ENCODE measurements at places on chromosomes 3 and 15.

DNA sequence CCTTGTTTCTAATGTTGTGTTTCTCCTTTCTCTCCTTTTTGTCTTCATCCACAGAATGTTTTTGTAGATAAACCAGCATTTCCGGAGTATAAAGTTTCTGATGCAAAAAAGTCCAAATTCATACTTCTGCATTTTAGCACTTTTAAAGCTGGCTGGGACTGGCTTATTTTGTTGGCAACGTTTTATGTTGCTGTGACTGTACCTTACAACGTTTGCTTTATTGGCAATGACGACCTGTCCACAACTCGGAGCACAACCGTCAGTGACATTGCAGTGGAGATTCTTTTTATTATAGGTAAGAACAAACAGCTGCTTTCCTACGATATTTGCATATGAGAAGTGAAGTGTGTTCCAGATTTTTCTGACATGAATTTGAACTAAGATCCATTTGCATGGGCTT, 199.4 kb downstream of the KCNH8 start:
- no peak for DNase-seq

- no peak for DNase-seq
Observed at GRCh38 chr15:66680502-66680901, 21.5 kb upstream of the SMAD6 start.

DNA sequence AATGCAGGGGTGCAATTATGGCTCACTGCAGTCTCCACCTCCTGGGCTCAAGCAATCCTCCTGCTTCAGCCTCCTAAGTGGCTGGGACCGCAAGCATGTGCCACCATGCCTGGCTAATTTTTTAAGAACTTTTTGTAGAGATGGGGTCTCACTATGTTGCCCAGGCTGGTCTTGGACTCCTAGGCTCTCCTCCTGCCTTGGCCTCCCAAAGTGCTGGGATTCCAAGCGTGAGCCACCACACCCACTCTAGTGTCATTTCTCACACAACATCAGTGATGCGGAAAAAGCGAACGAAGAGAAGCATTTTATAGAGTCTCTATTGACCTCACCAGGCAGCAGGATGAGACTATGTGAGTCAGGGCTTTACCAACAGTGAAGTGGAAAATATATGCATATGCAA, 137.7 kb downstream of the PLD1 start:
- DNase-seq = no peak

GRCh38 chr15:30984118-30984517, 7.3 kb downstream of the MTMR10 start:
- DNase-seq = no peak

- peak; percentile 22 for DNase-seq
Observed at GRCh38 chr15:66703540-66703941, 1.5 kb downstream of the SMAD6 start.

- peak; percentile 62 for DNase-seq
Observed at GRCh38 chr3:66138336-66139313, 82.2 kb upstream of the SLC25A26 start.

DNA sequence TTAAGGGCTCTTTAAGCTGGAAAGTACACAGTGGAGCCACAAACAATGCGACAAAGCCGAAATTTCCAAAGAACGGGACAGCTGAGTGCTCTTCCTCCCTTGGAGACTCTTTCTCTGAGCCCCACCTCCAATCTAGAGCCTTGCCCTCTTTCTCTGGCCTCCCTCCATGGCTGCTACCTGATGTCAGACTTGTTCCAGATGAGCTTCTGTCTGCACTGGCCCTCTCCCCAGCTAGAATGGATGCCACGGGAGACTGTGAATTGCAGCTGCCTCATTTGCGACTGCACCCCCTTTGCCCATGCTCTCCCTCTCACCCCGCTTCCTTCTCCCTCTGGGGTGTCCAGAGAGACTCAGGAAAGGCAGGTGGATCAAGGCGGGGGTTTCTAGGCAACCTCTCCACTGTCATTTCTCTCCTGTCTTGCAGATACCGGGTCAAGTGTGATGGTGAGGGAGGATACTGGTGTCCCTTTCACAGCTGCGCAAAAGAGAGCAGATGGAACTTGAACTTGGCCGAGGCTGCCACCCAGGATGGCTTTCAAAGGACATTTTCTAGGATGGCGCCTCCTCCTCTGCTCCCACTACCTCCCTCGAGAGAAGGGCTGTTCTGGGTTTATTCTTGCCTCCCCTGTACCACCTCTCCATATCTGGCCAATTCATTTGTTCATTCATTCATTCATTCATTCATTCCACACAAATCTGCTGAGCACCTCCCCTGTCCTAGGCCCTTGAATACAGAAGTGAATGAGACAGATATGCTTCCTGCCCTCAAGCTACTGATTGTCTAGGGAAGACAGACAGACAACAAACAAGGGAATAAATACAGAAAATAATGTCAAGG, 12.8 kb downstream of the ATP2B2 start:
- DNase-seq = no peak

- DNase-seq = no peak
Observed at GRCh38 chr15:73709241-73709640, 25.1 kb downstream of the CD276 start.

- peak; percentile 3 for DNase-seq
Observed at GRCh38 chr3:55362210-55362960, 124.7 kb downstream of the WNT5A start.

DNA sequence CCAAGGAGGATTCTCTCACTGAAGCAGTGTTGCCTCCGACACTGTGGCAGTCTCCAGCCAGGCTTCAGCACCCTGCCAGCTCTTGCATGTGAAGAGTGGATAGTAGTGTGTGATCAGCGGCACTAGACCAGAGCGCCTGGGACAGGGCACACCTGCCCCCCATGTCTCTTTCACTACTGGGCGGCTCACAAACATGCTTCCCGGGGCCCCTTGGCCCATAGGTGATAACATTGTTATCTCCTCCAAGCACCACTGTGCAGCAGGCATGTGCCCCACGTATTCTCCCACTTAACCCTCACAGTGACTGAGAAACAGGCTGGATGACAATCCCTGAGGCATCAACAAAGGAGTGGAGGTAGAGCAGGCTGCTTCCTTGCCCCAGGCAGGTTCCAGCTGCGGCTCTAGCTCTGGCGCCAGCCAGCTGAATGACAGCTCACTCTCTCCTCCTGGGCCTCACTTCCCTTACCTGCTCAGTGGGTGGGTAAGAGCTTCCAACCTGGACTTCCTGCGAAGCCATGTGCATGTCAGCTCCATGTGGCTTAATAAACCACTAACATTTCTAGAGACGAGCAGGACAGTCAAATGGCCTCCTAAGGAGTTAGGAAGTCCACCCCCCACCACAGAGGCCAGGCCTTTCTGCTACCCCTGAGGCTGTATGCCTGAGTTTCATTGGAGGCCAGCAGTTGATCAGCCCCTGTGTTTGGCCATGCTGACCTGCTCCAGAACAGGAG, 37.8 kb downstream of the KLF13 start:
- no peak for DNase-seq

DNA sequence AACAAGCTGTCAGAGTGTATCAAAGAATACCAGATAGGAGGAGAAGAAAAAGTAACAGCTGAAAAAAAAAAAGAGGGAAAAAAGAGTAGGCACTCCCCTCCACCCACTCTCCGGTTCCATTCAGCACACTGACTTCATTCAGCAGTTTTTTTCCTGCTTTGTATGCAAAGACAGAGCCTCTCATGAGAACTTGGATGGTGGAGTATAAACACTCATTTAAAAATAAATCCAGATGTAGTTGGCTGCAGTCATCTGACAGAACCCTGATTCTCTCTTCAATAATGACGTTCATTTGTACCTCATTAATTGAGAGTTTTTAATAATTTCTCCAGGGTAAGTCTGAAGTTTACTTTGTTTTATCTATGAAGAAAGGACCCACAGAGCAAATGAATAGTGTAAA, 81.0 kb downstream of the TMEM108 start:
- no peak for DNase-seq

DNA sequence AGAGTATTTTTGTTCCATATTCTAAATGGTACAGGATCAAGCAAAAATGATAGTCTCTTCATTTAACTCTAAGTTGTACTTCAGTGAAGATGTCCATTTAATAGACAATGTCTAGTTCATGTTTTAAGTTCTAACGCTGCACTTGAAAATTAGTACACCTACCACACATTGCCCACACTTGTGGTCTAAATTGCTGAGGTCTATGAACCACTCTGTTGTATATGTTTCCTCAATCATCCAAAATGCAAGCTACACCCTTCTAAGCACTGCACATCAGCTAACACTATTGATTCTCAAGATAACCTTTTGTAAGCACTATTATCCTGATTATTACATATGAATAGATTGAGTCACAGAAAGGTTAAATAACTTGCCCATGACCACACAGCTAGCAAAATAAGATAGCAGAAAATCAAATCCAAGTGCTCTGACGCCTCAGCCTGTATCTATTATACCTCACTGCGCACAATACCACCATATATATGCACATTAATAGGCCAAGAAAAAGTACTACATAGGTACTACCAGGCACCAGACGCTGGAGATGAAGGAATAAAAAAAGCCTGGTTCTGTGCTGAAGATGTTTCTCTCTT, 6.4 kb downstream of the GOLIM4 start:
- no peak for DNase-seq

DNA sequence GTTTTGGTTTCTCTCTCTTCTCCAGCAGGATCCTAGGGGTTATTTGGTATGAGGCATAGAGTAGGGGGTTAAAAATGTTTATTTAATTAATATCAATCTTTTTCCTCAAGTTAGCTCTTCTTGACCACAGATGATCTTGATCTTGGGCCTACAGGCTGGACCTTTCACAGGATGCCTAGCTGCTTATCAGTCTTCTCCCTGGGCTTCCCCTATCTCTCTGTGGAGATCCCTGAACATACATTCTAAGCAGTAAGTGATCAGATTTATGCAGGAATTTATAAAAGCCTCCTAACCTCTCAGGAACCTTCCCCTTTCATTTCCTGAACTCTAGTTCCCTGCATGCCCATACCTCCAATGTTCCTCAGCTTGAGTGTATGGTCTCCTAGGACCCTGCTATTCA, 428.3 kb downstream of the TBC1D5 start:
- no peak for DNase-seq

DNA sequence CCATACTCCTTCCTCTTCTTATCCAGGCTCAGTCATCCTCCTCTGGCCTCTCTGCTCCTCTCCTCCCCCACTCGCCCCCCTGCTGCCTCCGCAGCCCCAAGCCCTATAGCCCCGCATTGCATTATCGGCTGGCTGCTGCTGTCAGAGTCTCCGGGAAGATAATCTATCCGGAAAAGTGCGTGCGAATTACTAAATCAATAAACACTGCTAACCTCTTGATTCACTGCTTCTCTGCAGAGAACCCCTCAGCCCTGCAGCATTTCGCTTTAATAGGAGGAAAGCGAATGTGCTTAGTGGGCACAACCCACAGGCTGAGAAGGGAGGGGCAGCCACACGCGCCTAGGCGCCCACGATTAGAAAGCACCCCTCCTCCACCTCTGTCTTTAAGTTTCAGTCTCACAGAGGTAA, 167.6 kb downstream of the ABHD5 start:
- DNase-seq = no peak

GRCh38 chr15:63344731-63345390, 36.8 kb downstream of the CA12 start:
- DNase-seq = peak; percentile 45

DNA sequence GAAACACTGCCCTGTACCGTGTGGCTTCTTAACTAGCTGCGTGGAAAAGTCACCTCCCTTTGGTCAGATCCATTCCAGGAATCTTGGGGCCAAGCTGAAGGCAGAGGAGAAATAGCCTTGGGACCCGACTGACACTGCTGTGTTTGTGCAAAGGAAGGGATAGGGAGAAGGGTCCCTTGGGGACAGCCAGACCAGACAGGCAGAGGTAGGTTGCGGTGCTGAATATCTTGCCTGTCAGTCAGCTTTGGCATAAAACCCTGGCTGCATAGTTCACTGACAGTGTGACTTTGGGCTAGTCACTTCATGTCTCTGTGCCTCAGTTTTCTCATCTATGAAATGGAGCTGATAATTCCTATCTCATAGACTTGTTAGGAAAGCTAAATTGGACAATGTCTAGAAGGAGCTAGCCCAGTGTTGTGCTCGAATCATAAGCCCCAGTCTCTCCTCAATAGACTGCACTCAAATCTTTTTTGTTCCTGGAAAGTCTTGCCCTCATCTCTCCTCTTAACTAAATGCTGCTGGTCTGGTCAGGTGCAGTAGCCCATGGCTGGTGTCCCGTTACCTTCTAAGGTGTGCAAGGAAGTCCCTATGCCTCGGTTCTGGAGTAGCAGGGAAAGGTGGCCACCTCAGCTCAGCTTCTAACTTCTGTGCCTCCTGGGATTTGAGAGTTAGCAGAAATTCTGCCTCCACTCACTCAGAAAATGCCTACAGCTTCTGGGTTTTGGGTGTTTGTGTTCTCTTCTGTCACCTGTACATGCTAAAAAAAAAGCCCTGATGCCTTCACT, 25.8 kb downstream of the FGD5 start:
- no peak for DNase-seq

DNA sequence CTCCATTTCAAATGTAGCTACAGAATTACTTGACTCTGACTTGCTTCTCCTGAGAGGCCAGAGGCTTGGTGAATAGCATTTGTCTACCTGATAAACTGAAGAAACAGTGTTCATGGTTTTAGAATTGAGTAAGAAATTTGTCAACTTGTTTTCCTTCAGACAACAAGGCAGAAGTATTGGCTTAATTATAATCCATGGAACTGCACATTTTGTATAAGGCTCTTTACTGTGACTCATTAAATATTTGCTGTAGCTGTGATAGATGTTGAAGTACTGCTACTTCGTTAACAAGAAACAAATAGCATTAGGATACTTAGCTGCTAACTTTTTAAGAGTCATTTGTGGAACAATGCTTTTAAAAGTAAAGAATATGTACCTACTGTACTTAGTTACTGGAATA, 4.6 kb downstream of the UNC13C start:
- no peak for DNase-seq

GRCh38 chr3:33543601-33544000, 103.4 kb upstream of the UBP1 start:
- no peak for DNase-seq

DNA sequence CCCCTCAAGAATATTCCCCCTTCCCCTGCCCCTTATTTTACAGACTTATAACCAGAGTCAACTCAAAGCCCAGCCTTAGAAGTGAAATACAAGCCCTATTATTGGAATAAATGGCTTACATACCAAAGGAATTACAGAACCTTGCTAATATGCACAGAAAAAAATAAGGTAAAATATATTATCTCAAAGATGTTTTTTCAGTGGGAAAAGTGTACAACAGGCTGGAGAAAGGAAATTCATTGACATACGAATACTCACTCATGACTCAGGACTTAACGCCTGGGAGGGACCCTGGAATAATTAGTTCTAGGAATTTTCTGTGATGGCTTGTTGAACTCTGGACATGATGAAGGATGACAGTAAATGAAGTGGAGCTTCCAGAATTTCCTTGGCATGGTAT, 27.0 kb downstream of the ARL14 start:
- DNase-seq = peak; percentile 10

GRCh38 chr15:43903864-43904290, 77.1 kb downstream of the WDR76 start:
- DNase-seq = peak; percentile 52

Data from brain microvascular endothelial cell (primary cell).